Aorta (tissue), 5 donors: ENCODE measurements at places on chromosomes 1 and 21. TPM values are rescaled to one million over a fixed set of nuclear protein-coding genes. Genes with fewer than 3 reads are reported as not detected.

The BMP8A gene
- not detected for polyA plus RNA-seq

- no peak for DNase-seq
Observed at GRCh38 chr1:210132582-210132981, 100.0 kb upstream of the SERTAD4 start.

The ZNF683 gene
- 0.87 TPM for polyA plus RNA-seq

The MATN1 gene
- polyA plus RNA-seq: not detected

The C1orf210 gene
- not detected for polyA plus RNA-seq

DNA sequence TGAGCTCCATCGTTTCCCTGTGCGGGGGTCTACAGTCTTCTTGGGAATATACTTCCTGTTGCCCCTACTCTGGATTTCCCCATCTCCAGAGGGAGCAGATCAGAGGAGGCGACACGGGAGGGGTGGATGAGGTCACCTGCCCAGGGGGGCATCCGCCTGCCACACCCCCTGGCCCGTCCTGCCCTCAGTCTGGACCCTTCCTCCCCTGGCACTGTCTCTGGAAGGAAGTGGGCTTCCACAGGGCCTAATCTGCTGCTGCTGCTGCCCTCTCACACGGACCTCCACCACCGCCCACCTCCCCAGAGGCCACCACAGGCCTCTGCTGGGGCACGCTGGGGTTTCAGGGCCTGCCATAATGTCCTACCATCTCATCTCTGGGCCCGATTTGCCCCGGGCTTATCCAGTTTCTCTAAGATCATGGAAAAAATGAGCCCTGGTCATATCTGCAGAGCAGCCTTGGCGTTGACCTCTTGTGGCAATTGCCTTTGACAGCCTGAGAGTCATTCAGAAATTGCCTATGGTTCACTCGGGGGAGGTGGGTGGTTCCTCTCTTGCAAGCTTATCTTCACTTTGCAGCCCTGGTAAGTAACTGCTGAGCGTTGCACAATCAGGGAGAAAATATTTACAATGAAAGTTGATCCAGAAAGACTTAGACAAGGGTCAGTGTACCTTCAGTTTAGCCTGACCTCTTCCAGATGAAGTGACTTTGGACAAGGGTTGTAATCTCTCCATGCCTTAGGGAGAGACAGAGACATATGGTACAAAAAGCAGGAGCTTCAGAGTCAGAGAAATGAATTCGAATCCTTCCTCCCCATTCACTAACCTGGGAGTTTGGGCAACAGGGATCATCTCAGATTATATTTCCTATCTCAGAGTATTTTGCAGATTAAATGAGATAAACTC is 252.4 kb downstream of the TOMM20 start:
- peak; percentile 44 for DNase-seq

DNA sequence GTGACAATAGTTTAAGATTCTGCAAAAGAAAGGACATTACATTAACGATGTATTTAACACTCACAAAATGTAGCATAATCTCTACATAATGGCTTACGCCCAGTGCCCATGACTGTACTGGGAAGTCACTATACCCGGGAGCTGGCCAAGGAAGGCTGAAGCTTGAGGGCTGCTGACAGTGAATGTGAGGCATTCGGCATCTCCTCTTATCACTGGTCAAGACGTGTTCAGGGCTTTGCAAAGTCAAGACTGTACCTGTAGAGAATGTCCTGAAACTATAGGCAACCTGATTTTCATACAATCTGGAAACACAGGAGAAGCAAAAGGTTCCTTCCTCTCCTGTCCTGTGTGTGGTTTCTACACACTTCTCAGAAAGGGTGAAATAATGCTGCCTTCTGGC is 12.7 kb upstream of the IFNGR2 start:
- no peak for DNase-seq

The PRMT6 gene
- polyA plus RNA-seq: 5.1 TPM

DNA sequence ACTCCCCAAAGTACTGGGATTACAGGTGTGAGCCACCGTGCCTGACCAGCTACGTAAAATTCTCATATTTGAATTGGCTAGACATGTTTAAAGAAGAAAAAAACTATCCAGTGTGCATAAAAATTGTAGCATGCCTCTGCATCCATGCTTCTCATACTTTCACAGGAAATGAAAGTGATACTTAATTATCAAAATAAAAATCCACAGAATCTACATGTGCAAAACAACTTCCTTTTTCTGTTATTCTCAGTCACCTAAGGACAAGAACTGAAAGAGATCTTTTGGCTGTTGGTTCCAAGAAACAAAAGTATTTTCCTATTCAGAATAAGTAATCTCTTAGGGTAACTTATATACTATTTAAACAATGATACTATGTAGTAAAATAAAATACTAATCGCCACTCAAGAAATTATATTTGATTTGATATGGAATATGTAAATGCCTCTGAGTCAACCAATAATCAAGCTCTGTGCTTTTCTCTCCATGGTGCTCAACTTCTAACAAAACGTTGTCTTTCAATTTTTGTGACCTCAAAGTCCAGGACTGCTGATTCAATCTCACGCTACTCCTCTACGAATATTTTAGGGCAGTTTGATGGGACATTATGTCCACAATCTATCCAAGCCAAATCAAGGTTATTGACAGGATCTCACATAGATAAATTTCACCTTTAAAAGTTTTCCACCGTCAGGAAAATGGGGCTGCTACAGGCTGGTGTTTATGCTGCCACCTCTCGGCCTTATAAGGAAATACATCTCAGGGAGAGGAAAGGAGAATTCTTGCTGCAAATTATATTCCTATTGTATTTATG is 102.7 kb downstream of the ZNF281 start:
- no peak for DNase-seq

DNA sequence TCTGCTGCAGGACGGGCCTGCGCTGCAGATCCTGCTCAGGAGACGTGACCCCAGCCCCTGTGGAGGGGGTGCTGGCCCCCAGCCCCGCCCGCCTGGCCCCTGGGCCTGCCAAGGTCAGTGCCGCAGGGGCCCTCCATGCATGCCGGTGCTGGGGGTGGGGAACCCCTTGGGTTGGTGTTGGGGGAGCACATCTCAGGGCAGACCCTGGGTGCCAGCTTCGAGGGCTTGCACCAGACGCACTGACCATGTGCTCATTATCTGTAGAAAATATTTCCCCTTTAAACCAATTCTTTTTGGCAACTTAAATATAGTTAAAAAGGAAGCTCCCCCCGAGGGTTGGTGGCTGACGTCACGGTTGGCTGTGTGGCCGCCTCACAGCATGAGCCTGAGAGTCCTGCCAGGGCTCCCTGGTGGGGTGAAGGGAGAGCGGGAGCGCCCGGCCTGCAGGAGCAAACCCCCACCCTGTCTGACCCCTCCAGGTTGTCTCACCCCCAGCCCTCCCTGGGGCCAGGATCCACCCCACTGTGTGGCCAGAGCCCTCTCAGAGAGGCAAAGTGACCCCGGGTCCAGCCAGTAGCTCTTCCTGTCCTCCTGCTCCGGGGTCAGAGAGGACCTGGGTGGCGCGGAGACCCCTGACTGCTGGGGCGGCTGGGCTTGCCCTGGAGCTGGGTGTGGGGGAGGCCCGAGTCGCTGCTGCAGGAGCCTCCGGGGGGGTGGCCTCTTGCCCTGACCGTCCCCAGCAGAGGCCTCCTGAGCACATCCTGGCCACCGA is 5.3 kb upstream of the PFKL start:
- DNase-seq: peak; percentile 80

The ATP13A2 gene
- 27.8 TPM for polyA plus RNA-seq

- DNase-seq: no peak
Observed at GRCh38 chr21:39650801-39651200, 38.1 kb downstream of the B3GALT5 start.
